ENCODE measurements at places on chromosomes 7 and 10.

GRCh38 chr7:101235050-101235449 is 2.6 kb downstream of the CLDN15 start:
- no peak for DNase-seq

- DNase-seq, result peak; percentile 68
Measured at GRCh38 chr7:94393246-94394108, 1.2 kb upstream of the COL1A2 start.

GRCh38 chr10:1638889-1639419 is 98.4 kb downstream of the ADARB2 start:
- no peak for DNase-seq

DNA sequence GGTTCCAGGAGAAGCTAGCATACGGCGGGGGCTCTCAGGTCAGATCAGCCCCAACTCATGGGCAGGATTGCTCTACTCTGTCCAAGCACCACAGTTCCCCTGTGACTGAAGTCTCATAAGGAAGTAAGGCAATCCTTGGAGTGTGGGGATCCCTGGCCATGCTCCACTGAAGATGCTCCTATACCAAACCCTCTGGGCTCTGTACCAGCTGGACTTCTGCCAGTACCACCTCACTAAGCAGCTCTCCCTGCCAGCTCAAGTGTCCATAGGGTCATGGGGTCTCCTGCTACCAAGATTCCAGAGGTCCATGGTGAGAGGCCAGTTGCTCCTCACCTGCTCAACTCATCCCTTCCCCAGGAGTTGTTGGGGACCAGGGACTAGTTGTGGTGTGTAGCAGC is 355.7 kb upstream of the STEAP1 start:
- no peak for DNase-seq

DNA sequence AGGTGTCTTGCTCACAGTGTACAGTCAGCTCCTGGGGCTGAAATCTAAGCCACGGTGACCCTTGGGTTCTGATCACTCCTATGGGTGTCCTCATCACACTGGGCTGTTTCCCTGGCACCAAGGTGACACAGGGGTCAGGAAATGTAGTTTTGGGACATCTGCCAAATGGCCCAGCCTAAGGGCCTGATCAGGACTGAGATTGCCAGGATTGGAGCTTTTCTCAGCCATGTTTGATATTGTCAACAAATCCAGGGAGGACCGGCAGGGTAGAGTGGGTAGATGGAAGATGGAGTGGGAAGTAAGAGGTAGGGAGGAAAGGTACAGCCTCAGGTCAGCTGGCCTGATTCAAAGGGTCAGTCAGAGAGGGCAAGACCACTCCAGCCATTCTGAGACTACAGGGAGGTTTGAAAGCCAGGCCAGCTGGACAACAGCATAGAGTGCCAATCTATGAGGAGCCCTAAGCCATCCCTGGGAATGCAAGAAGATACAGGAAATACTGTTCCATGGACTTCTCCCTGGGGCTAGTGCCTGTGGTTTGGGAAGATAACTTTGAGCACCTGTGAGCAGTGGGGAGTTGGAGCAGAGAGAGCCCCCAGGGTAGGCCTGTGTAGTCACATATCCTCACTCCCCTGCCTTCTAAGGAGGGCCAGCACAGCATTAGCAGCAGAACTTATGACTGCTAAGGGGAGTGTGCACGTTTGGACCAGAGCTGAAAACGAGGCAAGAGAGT is 377.3 kb upstream of the ZMIZ1 start:
- no peak for DNase-seq

DNA sequence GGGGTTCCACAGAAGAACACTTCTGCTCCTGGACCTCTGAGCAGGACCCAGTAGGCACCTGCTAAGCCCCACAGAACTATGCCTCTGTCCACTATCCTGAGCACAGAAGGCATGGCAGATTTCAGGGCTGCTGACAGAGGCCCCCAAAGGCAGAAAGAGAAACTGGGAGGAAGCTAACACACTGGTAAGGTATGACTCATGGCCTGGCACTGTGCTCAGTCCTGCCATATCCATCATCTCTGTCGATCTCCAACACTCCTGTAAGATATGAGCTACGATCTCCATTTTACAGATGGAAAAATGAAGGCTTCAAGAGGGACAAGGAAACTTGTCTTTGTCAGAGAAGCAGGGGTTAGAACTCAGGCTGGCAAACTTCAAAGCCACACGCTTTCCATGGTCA is 62.2 kb downstream of the GRID1 start:
- no peak for DNase-seq

DNA sequence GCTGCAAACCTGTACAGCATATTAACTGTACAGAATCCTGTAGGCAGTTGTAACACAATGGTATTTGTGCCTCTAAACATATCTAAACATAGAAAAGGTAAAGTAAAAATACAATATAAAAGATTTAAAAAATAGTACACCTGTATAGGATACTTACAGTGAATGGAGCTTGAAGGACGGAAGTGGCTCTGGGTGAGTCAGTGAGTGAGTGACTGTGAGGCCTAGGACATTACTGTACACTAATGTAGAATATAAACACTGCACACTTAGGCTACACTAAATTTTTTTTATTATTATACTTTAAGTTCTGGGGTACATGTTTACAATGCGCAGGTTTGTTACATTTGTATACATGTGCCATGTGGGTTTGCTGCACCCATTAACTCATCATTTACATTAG is 97.3 kb upstream of the STK17A start:
- DNase-seq, result no peak

GRCh38 chr10:12501841-12502525 is 152.6 kb downstream of the CAMK1D start:
- no peak for DNase-seq

DNA sequence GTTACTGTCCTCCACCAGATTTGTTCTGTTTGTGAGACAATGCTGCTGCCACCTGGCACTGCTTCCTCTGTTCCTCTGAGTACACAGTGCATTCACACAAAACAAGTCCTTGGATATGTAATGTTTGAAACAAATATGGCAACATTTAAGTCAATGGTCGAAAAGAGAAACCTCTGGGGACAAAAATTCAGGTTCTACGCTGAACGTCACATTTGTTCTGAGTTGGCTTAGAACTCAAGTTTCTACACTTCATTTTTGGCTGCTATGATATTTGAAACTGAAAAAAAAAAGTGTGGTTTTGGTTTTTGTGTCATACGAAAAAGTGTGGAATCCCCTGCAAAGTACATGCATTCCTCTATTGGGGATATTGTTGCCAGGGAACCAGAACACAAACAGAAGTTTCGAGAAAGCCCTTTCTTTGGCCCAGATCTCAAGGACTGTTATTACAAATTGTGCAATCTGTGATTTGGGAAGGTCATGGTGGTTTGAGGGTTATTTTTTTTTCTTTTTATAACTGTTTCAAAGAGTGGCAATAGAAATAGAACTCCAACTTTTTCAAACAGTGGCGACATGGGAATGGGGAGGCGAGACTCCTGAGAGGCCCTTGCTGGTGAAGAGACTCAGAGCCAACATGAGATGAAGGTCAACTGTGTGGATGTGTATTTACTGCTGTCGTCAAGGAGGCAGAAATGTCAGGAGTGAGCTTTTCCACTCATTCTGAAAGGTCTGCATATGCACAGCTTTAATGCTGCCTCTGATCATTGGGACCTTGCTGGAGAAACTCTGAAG is 127.5 kb downstream of the CUBN start:
- peak; percentile 100 for DNase-seq

DNA sequence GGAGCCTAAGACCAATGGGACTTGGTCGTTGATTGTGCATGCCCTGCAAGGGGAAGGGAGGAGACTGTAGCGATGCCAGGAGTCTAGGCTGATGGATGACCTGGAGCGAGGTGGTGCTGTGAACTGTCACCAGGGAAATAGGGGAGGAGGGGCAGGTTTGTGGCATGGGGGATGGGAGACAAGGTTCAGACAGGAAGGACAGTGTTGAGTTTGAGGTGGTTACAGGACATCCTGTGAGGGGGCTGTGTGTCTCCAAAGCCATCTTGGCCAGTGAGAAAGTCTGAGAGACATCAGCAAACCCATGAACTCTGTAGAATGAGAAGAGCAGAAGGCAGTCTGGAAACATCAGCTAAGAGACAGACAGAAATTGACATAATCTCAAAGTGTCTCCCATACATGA is 38.5 kb upstream of the KDM7A start:
- DNase-seq, result no peak

- DNase-seq, result peak; percentile 59
Measured at GRCh38 chr7:8149222-8149621, 112.7 kb downstream of the ICA1 start.

- DNase-seq, result peak; percentile 47
Measured at GRCh38 chr7:93092757-93093370, 24.9 kb downstream of the SAMD9 start.

DNA sequence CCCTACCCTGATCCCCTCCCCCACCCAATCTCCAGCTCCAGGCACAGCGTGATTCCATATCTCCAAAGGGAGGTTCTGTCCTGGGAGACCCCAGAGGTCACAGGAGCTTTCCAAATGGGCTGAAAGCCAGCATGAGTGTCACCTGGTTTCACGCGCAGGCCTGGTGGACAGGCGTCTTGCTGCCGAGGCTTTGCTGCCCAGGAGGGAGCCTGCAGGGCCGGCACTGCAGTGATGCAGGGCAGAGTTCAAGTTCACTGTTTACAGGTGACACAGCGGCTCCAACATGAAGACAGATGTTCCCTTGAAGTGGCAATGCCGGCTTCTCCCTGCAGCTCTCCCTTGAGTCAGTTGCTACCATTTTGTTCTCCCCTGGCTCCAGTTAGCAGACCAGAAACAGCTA is 104.3 kb downstream of the TCERG1L start:
- DNase-seq, result no peak

DNA sequence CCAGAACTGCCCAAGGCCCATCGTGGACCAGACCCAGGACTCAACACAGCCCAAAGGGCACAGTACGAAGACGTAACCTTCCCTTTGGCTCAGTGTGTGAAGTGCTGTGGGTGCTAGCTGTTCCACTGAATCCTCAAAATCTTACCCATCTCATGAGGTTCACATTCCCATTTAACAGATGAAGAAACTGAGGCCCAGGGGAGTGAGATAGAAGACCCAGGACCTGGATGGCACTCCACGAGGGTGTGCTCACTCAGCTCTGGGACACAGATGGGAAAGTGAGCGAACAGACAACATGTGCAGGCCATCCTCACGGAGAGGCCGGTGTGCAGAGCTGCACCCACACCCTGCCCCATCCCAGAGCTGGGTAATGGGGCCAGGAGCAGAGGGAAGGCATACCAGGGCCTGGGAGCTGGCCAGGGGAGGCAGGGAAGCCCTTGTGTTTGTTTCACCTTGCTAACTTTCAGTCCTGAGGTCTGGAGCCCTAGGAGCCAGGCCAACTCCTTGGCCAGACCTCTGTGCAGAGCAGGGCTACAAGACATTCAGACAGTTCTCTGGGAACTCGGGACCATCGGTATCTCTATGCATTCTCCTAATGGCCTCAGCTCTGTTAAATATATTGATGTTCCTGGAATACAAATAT is 100.3 kb upstream of the ZMIZ1 start:
- DNase-seq, result no peak
